ENCODE measurements at places on chromosomes 13 and 19.

DNA sequence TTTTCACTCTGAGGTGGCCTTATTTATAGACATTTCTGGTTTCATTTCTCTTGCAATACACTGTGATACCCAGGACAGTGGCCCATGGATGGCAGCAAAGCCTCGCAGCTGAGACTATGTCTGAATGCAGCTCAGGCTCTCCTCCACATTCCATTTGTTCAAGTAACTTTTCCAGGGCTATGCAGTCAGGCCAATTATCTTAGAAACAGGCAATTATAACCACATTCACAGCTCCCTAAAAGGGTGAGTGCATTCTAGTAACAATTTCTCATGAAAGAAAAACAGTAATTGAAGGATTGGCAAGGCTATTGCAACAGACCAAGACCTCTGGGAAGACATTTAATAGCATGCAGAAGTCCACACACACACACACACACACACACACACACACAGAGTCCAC, 264.0 kb downstream of the TBC1D4 start:
- no peak for DNase-seq

DNA sequence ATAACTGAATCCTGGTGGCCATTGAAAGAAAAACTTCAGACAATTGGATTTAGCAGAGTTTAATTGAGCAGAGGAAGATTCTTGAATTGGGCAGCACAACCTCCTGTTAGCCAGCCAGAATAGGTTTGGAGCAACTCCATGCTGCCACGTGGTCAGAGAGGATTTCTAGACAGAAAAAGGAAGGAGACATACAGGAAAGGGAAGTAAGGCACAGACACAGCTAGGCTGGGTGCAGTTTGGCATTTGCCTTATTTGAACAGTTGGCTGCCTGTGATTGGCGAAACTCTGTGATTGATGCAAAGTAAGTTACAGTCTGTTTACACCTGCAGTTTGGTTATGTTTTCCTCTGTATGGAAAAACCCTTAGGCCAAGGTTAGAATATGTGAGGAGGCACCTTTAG, 85.8 kb upstream of the SPATA13 start:
- DNase-seq, result no peak

DNA sequence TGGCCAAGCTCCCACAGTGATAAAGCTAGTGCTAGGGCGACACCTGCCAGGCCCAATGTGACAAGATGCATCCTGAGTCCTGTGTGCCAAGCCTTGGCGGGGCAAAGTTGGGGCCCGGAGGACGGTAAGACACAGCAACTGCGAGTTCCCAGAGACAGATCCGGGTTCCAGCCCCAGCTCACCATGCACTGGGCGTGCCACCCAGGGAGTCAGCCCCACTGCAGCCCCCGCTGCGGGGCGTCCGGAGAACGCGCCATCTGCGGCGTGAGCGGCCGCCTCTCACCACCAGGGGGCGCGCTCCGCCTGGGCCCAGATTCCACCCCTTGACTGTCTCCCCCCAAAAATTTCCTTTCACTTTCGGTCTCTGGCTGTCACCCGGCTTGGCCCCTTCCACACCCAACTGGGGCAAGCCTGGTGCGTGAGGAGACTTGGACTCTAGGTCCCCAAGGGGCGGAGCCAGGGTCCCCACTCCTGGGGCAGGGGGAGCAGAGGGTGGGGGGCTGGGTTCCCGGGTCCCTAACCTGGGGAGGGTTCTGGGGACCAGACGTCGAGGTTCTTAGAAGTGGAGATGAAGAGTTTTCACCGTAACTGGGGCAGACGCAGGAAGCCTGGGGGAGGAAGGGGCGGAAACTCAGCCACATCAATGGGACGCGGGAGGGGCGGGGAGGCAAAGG, at the start of gene FLT3LG:
FLT3LG (plus strand) TSS at position 348 of the 674 bp plus-strand sequence. CDS start 425 bp downstream, outside the sequence.
- DNase-seq, result peak; percentile 70

DNA sequence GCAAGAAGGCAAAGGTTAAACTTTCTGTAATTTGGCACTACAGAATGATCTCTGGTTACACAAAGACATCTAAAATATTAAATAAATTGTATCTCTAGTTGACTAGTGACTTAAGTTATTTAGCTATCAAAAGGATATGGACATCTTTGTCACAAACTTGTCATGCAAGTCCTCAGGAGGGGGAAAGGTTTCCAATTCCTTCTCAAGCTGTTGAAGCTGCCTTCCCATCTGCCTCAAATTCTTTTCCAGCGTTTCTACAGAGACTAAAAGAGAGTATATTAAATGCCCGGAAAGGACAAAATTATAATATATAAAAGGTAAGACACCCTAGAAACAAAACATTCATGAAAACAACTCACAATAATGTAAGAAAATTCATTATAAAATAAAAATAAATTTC, 324.5 kb downstream of the DIAPH3 start:
- DNase-seq, result no peak

DNA sequence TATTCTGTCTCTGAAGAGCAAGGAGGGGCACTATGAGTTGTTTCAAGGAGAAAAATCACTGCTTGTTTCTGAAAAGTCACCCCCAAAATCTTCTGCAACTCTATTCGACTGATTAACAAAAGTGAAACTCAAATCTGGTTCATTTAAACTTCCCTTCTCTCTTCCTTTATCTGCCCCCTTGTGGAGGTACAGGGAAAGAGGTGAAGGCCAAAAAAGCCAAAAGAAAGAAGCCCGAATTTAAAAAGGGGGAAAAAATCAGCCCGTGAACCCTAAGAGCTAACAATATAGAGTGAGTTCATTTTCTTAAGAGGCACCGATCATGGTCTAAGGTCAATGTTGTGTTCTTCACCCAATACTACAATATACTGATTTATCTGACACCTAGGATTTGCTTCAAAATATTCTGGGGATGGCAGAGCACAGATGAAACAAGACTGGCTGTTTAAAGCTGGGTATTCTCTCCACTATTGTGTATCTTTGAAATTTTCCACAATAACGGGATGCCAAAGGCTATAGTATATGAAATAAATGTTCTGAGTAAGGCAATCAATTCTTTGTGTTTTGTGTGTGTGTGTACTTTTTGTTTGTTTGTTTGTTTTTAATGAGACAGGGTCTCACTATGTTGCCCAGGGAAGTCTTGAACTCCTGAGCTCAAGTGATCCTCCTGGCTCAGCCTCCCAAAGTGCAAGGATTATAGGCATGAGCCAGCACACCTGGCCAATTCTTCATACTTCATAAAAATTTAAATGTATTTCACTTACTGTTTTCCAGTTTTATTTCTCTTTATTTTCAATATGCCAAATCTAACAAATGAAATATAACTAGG, 55.0 kb upstream of the EEF1AKMT1 start:
- peak; percentile 27 for DNase-seq

DNA sequence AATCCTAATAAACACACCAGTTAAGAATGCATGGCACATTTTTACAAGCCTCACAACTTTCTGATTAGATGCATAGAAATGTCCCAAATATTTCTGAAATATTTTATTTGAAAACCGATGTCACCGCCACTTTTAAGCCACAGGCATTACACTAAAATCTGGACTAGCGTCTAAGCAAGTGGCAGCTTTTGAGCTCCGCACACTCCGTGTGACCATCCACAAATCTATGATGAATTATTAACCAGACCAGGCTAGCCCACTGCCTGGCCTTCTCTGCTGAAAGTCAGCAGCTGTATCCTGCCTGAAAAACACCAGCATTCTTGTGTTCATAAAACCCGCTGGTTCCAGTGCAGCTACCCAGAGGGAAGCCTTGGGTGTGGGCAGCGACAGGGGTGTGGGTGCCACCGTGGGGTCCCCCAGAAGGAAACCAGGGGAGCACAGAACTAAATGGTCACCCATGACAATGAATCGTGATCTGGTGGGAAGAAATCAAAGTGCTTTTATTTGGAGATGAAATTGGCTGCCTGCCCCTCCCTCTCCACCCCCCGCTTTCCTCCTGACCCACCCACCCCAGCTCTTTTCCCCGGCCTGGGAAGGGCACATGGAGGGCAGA, 13.8 kb downstream of the RASA3 start:
- no peak for DNase-seq

- no peak for DNase-seq
These were observed 1575.5 kb upstream of the SPRY2 start for GRCh38 chr13:81916461-81916860.
